ENCODE measurements at places on chromosomes 4 and X.

GRCh38 chrX:54843050-54843449 is 35.5 kb downstream of the MAGED2 start:
- no peak for DNase-seq

DNA sequence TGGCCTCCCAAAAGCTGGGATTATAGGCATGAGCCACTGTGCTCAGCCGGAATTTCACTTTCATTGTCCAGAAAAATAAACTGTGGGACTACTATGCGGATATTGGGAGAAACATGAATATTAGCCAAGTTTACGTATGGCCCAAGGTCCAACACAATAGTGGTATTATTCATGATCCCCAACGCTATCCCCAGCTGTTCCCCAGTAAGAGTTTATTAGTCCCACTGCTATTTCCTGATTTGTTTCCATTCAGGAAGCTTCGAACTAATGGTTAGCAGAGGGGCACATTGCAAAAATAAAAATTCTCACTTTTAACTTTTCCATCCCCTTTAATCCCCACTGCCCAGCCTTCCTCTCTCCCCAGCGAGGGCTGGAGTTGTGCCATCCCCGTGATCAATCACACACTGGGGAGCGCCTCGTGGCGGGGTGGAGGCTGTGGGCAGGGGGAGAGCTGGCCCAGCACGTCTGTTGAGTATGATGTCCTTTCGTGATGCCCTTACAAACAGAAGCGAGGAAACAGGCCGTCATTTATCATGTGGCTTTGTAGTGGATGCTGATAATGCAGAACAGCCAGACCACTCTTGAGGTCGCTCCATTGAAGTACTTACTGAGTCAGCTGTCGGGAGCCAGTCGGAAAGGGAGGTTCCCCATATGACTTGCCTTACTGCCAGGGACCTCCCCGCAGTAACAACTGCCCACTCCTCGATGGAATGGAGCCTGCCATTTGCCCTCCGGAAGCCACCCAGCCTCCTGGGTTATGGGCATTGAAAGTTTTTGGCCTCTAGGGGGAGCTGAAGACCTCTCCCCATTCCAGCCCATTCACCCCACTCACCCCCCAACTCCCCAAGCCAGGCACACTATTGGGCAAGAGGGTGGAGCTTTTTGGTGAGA is 117.0 kb downstream of the KDR start:
- peak; percentile 76 for DNase-seq

- no peak for DNase-seq
Observed at GRCh38 chr4:1055721-1056590, 44.5 kb downstream of the FGFRL1 start.

GRCh38 chrX:79604364-79604763 is 237.2 kb upstream of the ITM2A start:
- DNase-seq = no peak

- no peak for DNase-seq
Observed at GRCh38 chr4:45399116-45399515, 672.8 kb upstream of the GNPDA2 start.

- DNase-seq = no peak
Observed at GRCh38 chr4:22003878-22004277, 55.3 kb upstream of the KCNIP4 start.

GRCh38 chrX:35291013-35291412 is 348.4 kb downstream of the FAM47B start:
- DNase-seq = no peak

- DNase-seq = no peak
Observed at GRCh38 chr4:184854673-184855072, 28.9 kb upstream of the ACSL1 start.

GRCh38 chr4:89299153-89299791 is 8.3 kb downstream of the GPRIN3 start:
- DNase-seq = no peak

DNA sequence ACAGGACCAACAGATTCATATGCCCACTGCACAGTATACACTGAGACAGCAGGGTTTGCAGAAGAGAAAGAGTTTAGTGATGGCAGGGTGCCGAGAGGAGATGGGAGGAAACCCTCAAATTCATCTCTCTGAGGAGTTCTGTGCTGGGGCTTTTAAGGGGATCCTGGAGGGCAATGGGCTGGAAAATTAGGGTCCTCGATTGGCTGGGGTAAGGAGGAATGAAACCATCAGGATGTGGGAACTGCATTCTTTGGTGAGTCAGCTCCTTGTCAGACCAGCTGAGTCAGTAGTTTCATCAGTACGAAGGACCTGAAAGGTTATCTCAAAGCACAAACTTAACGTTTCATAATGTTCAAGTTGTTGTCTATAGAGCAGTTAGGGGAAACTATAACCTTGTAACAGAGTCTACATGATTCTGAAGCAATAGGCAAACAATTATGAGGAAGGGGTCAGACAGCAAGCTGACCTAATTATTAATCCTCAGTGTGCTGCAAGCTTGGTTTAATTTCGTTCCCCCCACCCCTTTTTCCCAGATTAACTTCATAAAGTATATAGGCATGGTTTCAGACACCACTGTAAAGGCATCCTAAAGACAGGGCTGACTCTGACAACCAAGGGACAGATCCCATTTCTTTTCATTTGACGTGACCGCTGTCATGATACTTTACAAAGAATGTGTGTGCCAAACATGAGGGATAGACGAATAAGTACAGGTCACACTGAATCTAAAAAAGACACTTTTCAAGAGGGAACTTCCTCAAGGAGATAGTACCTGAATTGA is 1.5 kb upstream of the MSMO1 start:
- DNase-seq = peak; percentile 44

- DNase-seq = no peak
Observed at GRCh38 chr4:55635741-55636655, at the start of gene NMU. NMU (minus strand) TSS chr4:55636298; CDS start chr4:55636192, 106 bp downstream.

GRCh38 chr4:15719506-15719905 is 16.6 kb downstream of the BST1 start:
- no peak for DNase-seq

- DNase-seq = no peak
Observed at GRCh38 chr4:174010547-174010946, 272.9 kb downstream of the FBXO8 start.

- no peak for DNase-seq
Observed at GRCh38 chr4:43066415-43066814, 173.9 kb downstream of the GRXCR1 start.

- DNase-seq = no peak
Observed at GRCh38 chr4:27245216-27245615, 384.6 kb downstream of the STIM2 start.

DNA sequence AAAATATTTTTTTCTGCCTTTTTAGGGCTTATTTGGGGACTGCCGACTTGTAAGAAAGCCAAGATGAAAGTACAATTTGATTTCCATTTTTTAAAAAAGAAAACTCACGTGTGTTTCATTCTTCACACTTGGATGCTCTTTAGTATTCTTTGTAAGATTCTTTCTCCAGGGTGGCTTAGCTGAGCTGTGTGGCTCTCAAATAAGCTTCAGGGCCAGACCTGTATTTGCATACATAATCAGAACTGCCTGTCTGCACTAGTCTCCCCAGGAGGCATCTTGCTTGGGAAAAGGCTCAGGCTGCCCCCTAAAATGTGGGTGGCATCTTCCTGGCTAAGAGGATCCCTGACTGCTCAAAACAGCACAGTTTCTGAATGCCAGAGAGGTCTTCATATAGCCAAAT is 498.4 kb downstream of the MID1IP1 start:
- DNase-seq = no peak

GRCh38 chr4:112526061-112526460 is 10.1 kb upstream of the NEUROG2 start:
- DNase-seq = no peak

DNA sequence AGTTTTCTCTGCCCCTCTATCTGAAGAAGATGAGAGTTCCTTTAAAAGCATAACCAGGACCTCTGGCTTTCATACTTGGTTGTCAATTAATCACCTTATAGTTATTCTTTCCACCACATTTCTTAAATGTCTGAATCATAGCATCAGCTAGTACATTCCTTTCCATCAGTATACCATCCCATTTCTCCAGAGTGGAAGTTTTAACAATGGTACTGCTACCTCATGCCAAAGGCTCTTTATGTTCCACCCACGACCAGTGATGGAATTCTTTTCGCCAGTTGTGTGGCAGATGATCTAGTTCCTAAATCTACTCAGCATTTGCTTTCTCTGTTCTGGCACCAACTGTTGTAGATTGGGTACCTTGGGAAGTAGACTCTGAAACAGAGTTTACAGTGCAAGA is 379.8 kb downstream of the ZNF674 start:
- no peak for DNase-seq

GRCh38 chr4:6991771-6992557 is 51.2 kb upstream of the TADA2B start:
- DNase-seq = peak; percentile 72
